ENCODE measurements at places on chromosomes 3 and 15.

DNA sequence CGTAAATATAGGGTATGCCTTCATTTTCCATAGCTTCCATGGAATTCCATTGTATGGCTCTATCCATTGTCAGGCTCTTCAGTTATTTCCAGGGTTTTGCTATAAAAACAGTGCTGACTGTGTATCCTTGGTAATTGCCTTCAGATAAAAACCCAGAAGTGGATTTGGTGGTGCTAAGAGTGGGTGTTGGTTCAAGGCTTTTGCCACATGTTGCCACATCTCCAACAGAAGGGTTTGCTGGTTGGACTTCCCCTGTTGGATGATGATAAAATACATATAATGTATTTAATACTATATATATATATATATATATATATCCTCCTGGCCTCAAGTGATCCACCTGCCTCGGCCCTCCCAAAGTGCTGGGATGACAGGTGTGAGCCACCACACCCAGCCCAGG lies 97.8 kb downstream of the FLNB start:
- DNase-seq = no peak

GRCh38 chr3:122576174-122576940 lies 1.1 kb upstream of the PARP15 start:
- no peak for DNase-seq

DNA sequence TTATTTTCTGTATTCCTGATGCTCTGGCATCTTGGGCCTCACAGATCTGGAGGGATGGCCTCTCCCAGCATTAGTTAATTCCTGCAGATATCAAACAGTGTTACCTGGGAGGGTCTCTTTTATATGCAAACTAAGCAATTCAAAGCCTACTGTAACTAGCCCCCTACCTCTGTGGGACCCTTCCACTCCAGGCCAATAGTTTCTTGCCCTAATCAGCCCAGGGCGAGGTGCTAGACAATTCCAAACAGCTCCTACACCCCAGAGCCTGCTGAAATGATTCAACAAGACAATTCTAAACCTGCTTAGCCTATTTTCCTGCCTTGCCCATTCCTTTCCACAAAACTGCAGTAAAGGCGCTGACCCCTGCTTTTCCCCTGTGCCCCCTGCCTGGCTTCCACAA lies 106.6 kb upstream of the IGSF10 start:
- no peak for DNase-seq

GRCh38 chr3:52546111-52546901 lies 9.9 kb downstream of the UQCC5 start:
- no peak for DNase-seq

DNA sequence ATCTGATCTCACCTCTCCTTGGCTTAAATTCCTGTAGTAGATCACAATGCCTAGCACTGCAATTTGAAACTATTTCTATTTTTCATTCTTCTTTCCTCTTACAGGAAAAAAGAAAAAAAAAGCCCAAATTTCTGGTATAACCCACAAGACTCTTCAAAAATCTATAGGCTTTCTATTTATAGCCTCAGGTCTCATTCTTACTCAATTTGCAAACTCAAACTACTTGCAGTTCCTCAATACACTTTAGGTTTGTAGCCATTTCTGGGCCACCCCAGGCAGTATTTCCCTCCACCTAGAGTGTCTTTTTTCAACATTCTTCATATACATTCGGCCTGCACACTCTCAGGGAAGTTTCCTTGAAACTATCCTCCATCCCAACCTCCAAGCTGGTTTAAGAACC lies 169.0 kb downstream of the TBC1D5 start:
- no peak for DNase-seq

GRCh38 chr3:35224565-35225295 lies 414.6 kb upstream of the ARPP21 start:
- no peak for DNase-seq

- DNase-seq = no peak
Measured at GRCh38 chr3:4722103-4722502, 229.0 kb downstream of the ITPR1 start.

- no peak for DNase-seq
Measured at GRCh38 chr15:80550219-80550907, 144.7 kb upstream of the ABHD17C start.

- DNase-seq = no peak
Measured at GRCh38 chr3:18766974-18767373, 341.8 kb upstream of the SATB1 start.

GRCh38 chr3:43171748-43172147 lies 65.9 kb upstream of the POMGNT2 start:
- DNase-seq = no peak

DNA sequence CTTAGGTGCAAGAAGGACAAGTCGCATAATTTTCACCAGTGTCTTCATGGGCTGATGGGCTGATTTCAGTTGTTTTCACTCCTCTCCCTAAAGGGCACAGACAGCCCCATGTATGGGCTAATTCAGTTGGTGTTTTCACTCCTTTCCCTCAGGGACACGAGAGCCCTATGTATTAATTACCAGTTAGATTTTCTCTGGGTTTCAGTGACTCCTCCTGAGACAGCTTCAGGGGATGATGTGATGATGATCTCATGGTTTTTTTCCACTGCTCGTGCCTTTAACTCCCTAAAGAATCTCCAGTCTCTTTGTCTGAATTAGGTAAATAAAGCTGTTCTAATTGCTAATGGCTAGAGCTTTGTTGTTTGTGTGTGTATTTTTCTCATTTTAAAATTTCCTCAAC lies 9.9 kb downstream of the RAMAC start:
- no peak for DNase-seq

- DNase-seq = no peak
Measured at GRCh38 chr3:97713634-97714033, 50.9 kb upstream of the ARL6 start.

- DNase-seq = peak; percentile 56
Measured at GRCh38 chr3:196624907-196625306, 14.6 kb upstream of the NRROS start.

GRCh38 chr3:167602041-167602440 lies 51.7 kb downstream of the WDR49 start:
- no peak for DNase-seq

GRCh38 chr3:40465111-40465407 lies 7.9 kb downstream of the RPL14 start:
- no peak for DNase-seq

GRCh38 chr3:4693620-4694019 lies 200.5 kb downstream of the ITPR1 start:
- DNase-seq = no peak

DNA sequence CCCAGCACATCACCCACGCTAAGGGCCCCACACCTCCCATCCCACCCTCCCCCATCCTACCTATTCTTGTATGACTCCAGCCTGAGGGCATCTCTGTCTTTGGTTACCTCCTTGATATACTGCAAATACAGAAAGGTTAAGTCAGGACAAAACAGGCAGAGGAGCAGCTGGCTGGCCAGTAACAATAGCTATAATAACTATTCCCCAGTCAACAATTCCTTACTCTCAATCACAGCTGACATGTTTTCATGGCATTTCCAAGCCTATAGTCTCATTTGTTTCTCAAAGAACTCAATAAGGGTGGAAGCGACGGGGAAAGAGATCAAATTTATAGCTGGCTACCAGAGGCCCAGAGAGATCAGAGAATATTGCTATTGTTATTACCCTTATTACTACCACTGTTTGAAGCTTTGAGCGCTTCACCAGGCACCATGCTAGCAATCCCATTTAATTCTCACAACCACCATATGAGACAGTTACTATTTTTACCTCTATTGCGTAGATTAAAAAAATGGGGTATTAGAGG lies 93.0 kb upstream of the C2CD4B start:
- DNase-seq = no peak

GRCh38 chr3:58628823-58629562 lies 37.6 kb downstream of the FAM3D start:
- no peak for DNase-seq

DNA sequence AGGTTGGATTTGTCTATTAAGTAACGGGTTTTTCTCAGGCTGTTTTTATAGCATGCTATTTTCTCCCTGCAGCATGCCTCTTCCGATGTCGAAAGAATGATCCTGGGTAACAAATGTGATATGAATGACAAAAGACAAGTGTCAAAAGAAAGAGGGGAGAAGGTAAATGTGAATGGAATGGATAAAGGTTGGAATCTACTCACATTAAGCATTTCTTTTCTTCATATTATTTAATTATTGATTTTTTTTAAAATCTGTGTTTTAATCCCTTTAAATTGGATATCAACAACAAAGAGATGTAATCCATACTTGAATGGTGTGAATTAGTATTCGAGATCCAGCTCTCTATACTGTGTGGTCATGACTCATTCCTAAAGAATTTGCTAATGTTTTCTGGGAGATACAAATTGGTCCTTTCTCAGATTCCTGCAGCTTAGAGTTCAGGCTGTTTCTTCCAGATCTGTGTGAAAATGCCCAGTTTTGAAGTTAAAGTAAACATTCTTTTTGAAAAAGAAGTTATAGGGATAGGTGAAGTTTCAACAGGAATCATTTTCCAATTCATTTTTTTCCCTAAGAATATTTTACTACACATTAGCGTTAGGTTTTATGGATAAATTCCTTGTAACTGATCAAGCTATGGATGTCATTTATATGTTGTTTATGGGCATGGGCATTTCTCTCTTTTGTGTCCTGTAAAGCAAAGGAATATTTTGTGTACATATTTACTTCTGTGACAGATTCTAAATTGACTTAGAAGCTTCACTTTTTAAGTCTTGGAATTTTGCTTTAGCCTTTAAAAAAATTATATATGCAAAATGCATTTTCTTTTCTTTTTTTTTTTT lies 20.8 kb upstream of the APH1B start:
- DNase-seq = no peak

DNA sequence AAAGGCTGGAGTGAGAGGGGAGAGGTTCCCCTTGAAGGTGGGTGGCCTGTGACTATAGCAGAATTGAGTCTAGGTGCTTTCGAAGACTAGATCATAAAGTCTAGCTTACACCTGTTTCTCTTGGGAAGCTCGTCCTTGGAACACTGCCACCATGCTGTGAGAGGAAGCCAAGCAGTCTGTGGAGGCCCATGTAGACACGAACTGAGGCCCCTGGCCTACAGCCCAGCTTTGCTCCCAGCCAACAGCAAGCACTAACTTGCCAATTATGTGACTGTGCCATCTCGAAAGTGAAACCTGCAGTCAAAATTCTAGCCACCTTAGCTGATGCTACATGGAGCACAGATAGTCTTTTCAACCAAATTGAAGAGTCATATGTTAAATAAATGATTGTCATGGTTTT lies 190.5 kb upstream of the NECTIN3 start:
- peak; percentile 22 for DNase-seq

GRCh38 chr3:57820479-57820878 lies 64.4 kb downstream of the SLMAP start:
- no peak for DNase-seq

DNA sequence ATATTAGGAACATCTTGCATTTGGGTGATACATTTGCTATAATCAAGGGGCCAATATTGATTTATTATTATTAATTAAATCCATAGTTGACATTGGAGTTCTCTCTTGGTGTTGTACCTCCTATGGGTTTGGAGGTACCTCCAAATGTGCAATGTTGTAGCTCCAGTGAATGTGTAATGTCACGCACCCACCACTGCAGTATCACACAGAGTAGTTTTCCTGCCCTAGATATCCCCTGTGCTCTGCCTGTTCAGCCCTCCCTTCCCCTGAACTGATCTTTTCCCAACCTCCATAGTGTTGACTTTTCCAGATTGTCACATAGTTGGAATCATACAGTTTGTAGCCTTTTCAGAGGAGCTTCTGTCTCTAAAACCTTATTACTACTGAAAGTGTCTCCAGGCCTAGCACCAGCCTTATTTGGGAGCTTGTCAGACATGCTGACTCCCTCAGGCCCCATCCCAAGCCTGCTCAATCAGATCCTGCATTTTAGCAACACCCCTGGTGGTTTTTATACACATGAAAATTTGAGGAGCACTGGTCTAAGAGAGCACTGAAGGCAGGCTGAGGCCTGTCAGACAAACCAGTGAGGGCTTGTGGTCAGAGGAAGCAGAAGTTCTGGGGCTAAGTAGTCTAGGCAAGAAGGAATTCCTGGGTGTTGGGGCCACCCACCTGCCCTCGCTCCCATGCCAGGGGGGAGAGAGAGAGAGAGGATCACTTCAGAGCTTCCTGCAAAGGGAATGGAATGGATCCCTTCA lies 73.4 kb downstream of the SLC6A11 start:
- DNase-seq = no peak

DNA sequence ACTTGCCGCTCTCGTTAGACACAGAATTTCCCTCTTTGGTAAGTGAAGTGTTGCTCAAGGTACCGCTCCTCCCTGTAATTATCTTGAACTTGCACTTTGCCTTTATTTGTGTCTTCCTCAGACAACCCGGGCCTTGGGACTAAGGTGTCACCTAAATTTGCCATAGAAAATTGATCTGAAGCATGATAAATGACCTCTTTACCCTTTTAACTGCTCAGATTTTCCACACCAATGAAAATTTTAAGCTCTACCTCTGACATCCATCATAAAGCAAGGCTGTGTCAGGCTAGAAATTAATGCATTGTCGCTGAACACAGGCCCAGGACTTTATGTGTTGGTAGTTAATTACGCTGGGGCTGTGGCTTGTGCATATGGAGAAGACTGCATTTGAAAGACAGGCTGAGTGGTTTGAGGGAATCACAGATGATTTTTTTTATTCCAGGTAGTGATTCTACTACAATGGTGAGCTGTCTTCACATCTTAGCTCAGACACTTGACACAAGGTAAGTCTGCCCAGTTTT lies 199.6 kb upstream of the CHRM5 start:
- DNase-seq = no peak

GRCh38 chr3:39971559-39972031 lies 162.2 kb downstream of the MYRIP start:
- DNase-seq = no peak

DNA sequence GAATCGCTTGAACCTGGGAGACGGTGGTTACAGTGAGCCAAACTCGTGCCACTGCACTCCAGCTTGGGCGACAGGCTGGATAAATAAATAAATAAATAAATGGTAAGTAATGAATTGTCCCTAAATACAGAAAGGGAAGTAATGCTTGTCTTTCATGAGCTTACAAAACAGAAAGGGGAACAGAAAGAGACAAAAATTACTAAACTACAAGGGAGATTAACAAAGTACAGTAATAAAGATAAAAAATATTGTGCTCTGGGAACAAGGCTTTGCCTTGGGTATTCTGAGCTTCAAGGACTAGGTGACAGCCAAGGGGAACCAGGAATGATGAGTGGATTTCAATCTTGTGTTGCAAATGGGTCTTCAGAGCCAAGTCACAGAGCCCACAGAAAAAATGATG lies 9.2 kb upstream of the HLTF start:
- no peak for DNase-seq

DNA sequence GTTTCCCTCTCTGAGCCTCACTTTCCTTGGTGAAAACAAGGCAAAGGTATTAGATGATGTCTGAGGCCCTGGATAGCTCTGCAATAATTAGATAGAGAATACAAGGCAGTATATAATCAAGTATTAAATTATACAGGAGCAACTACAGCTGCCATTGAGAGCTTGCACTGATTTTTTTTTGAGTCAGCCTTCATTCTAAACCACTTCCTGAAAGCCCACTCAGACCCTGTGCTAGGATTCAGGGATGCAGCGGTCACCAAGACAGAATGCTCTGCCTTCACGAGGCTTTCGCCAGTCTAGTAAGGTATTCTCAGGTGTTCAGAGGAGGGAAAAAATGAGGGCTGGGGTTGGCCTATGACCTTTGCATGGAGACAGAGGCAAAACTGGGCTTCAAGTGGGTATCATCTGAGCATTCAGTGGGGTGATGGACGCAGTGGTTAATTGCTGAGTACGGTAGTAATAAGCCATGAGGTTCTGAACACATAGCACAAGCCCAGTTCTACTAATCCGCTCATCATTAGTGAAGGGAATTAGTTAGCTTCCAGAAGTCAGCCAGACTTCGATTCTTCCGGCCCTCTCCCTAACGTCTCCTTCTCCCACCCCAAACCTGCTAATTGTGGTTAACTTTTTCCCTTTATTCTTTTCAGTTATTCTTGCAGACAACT lies 3.6 kb downstream of the VGLL4 start:
- no peak for DNase-seq

Data from left ventricle myocardium inferior (tissue), 1 donor.